ENCODE measurements at places on chromosomes 7 and 10.

DNA sequence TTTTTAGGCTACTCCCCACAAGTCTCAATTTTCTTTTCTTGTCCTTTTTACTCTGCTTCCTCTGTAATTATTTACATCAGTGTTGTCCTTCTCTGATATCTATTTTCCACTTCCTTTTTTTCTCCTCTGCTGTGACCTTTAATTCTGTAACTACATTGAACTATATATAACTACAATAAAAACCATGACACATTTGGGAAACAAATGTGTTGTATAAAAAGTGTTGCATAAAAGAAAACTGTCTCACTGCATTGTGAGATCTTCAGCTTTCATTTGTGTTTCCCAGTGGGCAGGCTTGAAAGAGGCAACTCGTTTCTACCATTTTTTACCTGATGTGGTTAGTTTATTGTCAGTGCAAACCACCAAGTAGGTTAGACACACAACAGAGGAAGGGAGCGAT is 483.9 kb upstream of the NRP1 start:
- DNase-seq = no peak

DNA sequence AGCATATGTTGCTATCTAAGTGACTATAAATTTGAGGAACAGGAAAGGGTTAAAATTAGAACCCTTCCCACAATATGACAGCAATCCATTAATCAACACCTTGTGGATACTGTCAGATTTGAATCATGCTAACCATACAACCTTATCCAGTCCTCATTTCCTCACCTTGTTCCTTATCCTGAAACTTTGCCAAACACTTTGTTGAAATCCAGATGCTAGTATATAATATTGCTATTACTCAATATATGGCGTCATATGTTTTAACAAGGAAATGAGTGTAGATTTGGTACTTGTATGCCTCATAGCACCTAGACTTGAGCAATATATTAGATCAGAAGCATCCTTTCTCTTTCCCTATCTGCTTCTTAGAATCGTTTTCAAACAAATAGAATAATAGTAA is 66.3 kb upstream of the SLC25A13 start:
- no peak for DNase-seq

GRCh38 chr7:108211382-108212201 is 81.4 kb upstream of the LAMB4 start:
- DNase-seq = peak; percentile 71

DNA sequence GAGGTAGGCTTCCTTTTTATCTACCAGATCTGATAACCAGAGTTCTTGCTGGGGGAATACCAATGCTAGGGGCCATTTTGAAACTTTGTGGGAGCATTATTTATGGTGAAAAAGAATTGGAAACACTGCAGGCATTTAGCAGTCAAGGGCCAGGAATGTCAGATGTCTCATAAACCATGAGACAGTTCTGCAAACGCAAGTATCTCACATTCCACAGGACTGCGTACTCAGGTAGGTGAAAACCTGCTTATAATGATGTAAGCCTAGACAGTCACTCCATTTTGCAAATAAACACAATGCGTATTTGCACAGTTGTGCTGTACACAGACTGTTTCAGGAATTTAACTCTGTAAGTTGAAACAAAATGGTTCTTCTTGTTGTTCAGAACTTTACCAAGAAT is 33.9 kb downstream of the ECHDC3 start:
- DNase-seq = no peak

- peak; percentile 79 for DNase-seq
Observed at GRCh38 chr10:86400705-86401587, 34.4 kb upstream of the GRID1 start.

- DNase-seq = no peak
Observed at GRCh38 chr7:54843841-54844355, 84.9 kb upstream of the SEC61G start.

GRCh38 chr10:131315344-131315743 is 3.8 kb upstream of the TCERG1L start:
- no peak for DNase-seq

GRCh38 chr7:6162331-6162620 is 110.1 kb downstream of the CYTH3 start:
- no peak for DNase-seq

GRCh38 chr10:110076559-110077318 is 69.0 kb downstream of the ADD3 start:
- DNase-seq = no peak

- peak; percentile 74 for DNase-seq
Observed at GRCh38 chr10:102615361-102615760, 28.9 kb upstream of the TRIM8 start.

GRCh38 chr7:21146642-21147423 is 281.1 kb upstream of the SP4 start:
- peak; percentile 71 for DNase-seq

DNA sequence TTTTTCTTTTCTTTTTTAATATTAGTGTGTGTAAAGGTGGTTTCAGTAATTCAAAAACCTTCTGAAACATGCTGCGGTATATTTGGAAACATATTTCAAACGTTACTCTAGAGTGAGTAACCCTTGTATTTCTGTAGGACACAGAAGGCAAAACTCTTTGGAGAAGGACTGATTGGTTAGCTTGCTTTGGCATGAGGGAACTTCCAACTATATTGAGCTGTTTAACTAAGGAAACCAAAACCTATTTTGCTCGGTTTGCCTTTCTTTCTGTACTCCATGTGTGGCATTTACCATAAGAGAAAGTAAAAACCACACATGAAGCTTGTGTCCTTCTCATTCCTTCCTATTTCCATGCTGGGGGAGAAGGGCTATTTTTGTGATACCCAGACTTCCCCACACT is 149.8 kb downstream of the DYNC1I1 start:
- no peak for DNase-seq

GRCh38 chr10:122504610-122504950 is 43.2 kb downstream of the HTRA1 start:
- DNase-seq = no peak

- no peak for DNase-seq
Observed at GRCh38 chr10:5975641-5976473, 1.5 kb downstream of the IL15RA start.

DNA sequence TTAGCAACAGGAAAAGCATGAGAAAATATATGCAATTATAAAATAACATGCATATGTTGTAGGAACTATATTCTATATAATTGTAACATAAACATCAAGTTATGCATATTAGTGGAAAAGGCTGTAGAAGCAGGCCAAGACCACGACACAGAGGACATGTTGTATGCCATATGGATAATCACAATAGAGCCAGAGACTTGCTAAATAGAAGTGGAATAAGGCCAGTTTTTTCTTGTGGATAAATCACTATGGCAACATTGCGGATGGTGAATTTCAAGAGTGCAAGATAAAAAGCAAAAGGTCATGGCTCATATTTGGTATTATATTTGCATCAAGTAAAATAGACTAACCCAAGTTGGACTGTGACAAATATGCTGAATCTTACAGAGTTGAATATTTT is 93.0 kb downstream of the PCDH15 start:
- no peak for DNase-seq
